ENCODE measurements at places on chromosomes 11 and 22.
A peak's percentile ranks its signal among the peaks of the same experiment; 100 is the strongest.

DNA sequence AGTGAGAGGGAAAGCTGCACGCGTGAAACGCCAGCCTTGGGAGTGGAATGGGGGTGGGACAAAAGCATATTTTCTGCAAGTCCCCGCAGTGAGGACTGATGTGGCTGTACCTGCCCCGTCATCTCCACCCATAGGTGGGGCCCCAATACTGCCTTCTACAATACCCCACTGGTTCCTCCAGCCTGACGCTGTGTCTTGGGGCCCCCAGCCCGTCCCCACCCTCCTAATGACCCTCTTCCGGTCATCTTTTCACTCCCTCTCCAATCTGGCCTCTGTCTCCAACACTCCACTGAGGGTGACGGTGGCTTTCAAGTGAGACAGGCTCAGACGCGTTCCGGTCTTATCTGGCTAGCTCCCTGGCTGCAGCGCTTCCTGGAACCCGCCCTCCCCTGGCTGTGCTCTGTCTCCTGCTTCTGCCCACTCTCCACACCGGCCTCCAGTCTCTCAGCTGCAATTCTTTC lies 104.2 kb downstream of the MICAL3 start:
- no peak for DNase-seq

- no peak for DNase-seq
These were observed 2.0 kb downstream of the TENM4 start for GRCh38 chr11:79438631-79439409.

DNA sequence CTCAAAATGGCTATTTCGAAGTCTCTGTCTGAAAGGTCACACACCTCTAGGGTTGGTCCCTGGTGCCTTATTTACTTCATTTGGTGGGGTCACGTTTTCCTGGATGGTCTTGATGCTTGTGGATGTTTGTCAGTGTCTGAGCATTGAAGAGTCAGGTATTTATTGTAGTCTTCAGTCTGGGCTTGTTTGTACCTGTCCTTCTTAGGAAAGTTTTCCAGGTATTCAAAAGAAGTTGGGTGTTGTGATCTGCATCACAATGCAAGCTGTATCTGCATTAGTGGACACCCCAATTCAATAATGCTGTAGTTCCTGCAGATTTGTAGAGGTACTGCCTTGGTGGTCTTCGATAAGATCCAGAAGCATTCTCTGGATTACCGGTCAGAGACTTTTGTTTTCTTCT lies 63.5 kb upstream of the TP53AIP1 start:
- no peak for DNase-seq

DNA sequence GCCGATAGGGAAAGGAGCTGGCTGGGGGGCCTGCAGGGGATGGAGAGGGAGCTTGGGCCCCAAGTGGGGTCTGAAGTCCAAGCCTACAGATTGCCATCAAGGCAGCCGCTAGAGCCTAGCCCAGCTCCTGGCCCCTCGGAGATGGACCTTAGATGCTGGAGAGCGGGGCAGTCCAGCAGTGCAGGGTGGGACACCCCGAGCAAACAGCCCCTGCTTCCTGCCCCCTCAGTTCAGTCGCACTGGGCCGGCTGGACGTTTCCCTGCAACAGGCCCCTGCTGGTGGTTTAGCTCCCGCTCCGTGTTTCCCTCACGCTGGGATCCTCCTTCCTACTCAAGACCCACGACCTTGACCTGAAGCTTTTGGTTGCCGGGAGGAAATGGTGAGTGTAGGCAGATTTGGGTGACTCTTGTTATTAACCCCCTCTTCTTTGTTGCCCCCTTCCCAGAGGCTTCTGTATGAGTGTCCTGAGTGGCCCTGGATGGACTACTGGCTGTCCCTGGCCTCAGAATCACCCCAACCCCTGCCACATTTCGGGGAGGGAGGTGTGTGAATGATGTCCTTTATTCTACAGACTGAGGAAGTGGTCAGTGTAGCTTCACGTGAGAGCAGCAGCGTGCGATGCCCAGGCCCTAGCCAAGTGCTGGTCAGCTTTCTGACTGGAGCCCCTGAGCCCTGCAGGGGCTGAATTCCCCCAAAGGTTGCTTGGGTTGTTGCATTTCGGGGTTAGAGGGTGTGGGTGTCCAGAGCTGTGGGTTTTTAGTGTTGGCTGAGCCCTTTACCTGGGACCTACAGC lies 2.7 kb downstream of the ST3GAL4 start:
- no peak for DNase-seq

GRCh38 chr22:46833228-46833627 lies 70.8 kb downstream of the TBC1D22A start:
- DNase-seq = no peak

DNA sequence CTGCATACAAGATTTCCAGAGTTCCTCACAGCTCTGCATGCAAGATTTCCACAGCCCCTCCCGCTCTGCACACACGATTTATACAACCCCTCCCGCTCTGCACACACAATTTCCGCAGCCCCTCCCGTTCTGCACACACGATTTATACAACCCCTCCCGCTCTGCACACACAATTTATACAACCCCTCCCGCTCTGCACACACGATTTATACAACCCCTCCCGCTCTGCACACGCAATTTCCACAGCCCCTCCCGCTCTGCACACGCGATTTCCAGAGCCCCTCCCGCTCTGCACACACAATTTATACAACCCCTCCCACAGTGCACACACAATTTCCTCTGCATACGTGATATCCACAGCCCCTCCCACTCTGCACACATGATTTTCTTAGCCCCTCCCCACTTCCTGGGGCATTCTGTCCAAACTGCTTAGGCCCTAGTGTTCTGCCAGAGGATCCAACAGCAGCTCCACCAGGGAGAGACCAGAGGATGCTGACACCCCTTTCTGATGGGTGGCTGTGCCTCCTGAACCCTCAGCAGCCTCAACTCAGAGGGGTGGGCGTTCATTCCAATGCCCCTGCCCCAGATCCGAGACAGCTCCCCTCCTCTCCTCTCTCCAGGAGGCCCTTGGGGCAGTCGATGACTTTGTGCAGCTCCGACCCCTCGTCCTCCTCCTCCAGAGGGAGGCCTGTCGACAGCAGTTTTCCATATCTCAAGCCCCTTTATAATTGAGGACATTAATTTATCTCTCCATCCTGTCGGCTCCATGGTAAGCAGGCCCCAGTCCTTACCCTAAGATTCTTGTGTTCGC lies 671.7 kb downstream of the BRD1 start:
- no peak for DNase-seq

DNA sequence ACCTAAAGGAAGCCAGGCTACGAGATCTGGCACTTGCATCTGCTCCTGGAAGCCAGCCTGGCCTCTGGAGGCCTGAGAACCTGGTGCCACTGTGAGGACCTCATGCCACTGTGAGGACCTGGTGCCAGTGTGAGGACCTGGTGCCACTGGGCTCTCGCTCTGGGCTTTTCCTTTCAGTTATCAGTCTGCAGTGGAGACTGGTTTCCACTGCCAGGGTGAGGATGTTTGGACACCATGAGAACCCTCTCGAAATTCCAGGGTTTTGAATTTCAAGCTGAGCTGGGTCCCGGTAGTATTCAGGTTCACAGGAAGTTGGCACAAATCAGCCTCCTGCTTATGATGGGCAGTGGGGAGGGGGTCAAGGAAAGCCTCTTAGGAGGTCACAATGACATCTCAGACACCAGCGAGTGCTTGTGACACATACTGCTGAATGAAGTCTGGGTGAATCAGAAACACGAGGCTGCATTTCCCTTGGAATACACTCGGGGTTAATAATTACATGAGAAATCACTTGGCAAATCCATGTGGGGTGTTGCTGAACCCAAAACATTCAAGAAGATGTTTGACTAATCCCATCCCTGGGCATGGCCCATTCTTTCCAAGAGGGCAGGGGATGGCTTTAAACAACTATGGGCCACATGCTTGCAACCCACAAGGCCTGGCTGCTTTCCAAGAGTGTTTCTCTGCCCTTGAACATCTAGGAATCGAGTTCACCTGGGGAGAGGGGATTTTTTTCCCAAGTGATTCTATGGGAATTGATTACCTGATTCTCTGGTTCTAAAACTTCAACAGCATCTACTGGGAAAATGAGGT lies 60.2 kb downstream of the LINC01488 start:
- no peak for DNase-seq

GRCh38 chr11:15073361-15074205 lies at the start of gene CALCB:
CALCB (plus strand) TSS chr11:15073593; CDS start chr11:15074719, 1,126 bp downstream.
- DNase-seq = no peak

- no peak for DNase-seq
These were observed 6.1 kb upstream of the TMEM135 start for GRCh38 chr11:87031433-87032170.

- DNase-seq = no peak
These were observed 75.8 kb downstream of the CD44 start for GRCh38 chr11:35214792-35215193.

- no peak for DNase-seq
These were observed 212.3 kb upstream of the NCAM1 start for GRCh38 chr11:112748713-112749543.

GRCh38 chr11:95682552-95682951 lies 107.0 kb downstream of the FAM76B start:
- DNase-seq = no peak

GRCh38 chr11:133919330-133920108 lies 37.2 kb downstream of the IGSF9B start:
- no peak for DNase-seq

- no peak for DNase-seq
These were observed 12.1 kb upstream of the OR10A5 start for GRCh38 chr11:6833356-6833755.

DNA sequence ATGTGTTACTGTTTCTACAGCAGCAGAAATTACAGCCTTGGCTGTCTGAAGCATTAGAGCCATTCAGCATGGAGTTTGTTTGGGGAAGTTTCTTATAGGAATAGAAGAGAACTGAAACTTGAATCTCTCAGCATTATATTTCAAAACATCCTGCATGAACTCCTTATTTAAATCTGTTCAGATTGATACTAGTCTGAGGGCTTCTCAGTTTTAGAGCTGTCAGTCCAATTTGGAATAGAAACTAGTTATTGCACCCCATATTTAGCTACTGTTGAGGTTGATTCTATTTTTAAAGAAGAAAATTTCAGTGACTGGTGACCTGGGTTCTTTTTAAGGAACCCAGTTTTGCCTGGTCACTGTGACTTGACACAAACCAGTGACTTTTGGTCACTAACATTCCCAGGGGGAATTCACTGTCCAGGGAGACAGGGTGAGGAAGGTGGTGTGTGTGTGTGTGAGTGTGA lies 126.0 kb upstream of the TTC12 start:
- DNase-seq = no peak

- DNase-seq = no peak
These were observed 65.6 kb upstream of the SESN3 start for GRCh38 chr11:95296621-95297025.

GRCh38 chr22:39955675-39956074 lies 4.5 kb upstream of the TMA7B start:
- no peak for DNase-seq

DNA sequence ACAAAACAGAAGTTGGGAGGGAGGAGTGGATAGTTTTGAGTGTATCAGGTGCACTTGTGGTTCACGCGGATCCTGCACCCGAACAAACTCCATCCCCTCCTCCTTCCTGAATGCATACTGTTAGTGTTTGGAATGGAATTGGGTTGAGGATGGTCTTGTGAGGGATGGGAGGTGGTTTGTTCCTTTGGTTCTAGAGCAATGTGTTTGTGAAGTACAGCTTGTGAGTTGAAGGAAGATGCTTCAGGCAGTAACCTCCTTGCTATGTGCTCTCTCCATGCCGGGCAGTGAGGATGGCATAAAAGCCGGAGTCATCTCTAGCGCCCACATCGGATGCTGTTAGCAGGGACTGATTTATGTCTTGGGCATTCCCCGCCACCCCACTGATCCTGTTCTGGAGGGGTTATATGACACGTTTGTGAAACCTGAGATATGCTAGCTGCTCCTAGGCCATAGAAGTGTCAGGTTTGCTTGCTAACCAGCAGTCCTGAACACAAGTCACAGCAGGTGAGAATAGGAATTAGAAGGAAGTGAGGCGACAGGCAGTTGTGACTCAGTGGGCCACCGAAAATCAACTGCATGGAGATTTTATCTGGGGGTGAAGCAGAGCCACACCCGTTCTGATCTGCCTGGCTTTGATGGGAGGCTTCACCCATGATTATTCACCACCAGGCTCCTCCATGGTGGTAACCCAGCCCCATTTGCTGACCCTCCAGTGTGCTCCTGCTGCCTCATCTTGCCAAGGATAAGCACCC lies 2.2 kb downstream of the BCR start:
- DNase-seq = no peak

- peak; percentile 3 for DNase-seq
These were observed 87.1 kb upstream of the RAG2 start for GRCh38 chr11:36684840-36685801.

DNA sequence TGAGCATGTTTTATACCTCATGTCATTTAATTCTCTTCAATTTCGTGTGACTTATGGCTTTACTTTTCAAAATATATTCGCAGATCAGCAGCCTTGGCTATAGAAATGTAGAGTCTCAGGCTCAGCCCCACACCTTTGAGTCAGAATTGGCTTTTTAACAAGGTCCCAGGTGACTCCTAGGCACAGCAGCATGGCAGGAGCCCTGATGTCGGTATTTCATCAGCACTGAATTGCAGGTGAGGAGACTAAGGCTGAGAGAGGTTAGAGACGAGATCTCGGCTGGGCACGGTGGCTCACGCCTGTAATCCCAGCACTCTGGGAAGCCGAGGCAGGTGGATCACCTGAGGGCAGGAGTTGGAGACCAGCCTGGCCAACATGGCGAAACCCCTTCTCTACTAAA lies 196.9 kb upstream of the SEZ6L start:
- no peak for DNase-seq

- DNase-seq = no peak
These were observed 192.7 kb downstream of the OPCML start for GRCh38 chr11:133339495-133340140.

- no peak for DNase-seq
These were observed 1115.6 kb upstream of the CNTN5 start for GRCh38 chr11:97905101-97905500.

DNA sequence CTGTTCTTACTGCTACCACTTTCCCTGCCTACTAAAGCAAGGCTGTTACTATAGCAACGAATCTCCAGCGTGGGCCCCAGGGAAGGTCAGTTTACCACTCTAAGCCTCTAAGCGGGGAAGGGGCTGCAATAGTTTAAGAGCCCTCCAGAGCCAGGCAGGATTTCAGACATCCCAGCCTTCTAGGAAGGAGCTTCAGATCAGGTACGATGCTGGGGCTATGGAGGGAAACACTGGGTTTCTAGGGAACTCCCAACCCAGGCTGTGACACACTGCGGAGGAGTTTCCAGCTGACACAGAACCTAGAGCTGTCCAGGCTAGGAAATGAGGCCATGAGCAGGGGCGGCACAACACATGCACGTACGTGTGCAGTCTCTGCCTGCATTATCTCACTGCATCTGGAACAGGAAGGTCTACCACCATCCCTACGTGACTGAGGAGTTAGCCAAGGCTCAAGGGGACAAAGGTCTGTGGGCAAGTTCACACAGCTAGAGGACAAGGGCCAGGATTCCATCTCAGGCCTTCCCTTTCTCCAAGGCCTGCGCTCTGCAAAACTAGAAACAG lies 20.4 kb downstream of the HPS4 start:
- DNase-seq = no peak

- no peak for DNase-seq
These were observed 729.3 kb upstream of the LUZP2 start for GRCh38 chr11:23767576-23767975.
